HT1080 (cell line): ENCODE measurements at places on chromosomes 7 and 10. TPM values are rescaled to one million over a fixed set of nuclear protein-coding genes. Genes with fewer than 3 reads are reported as not detected.

PCDH15 gene
- 0.14 TPM in 1 of 2 replicates, not detected in the other for total RNA-seq

SVOPL gene
- not detected in 2 replicates for total RNA-seq

MCM10 gene
- total RNA-seq = 49.7 and 51.6 TPM in 2 replicates

COL17A1 gene
- total RNA-seq = 14.2 and 17.7 TPM in 2 replicates

PHYHIPL gene
- not detected in 2 replicates for total RNA-seq

EPHB6 gene
- total RNA-seq = 1.5 and 4.0 TPM in 2 replicates

TRIM50 gene
- total RNA-seq = not detected in 2 replicates

GRM3 gene
- total RNA-seq = not detected in 2 replicates

PPP1R9A gene
- total RNA-seq = 3.8 and 4.3 TPM in 2 replicates

SNX10 gene
- 3.2 and 3.8 TPM in 2 replicates for total RNA-seq

ZDHHC6 gene
- 36.3 and 38.0 TPM in 2 replicates for total RNA-seq

BAMBI gene
- 3.9 and 5.2 TPM in 2 replicates for total RNA-seq

GPR37 gene
- total RNA-seq = 0.79 and 0.80 TPM in 2 replicates

SLC13A1 gene
- not detected in 2 replicates for total RNA-seq

TUBAL3 gene
- total RNA-seq = not detected in 2 replicates

FAM180A gene
- total RNA-seq = not detected in 2 replicates

CPA4 gene
- 25.9 and 29.9 TPM in 2 replicates for total RNA-seq

OIT3 gene
- total RNA-seq = not detected in 2 replicates

ZNF804B gene
- total RNA-seq = not detected in 2 replicates

NUB1 gene
- 57.7 and 59.7 TPM in 2 replicates for total RNA-seq

TMEM176A gene
- not detected in 2 replicates for total RNA-seq

MGAM2 gene
- 0.03 and 0.05 TPM in 2 replicates for total RNA-seq

ARHGAP22 gene
- total RNA-seq = 68.7 and 70.8 TPM in 2 replicates

ERVW-1 gene
- not detected in 2 replicates for total RNA-seq

NFKB2 gene
- total RNA-seq = 17.3 and 18.5 TPM in 2 replicates

GNGT1 gene
- total RNA-seq = not detected in 2 replicates

GBX1 gene
- total RNA-seq = not detected in 2 replicates

SPDYE16 gene
- total RNA-seq = not detected in 2 replicates

PANK1 gene
- 3.8 and 5.0 TPM in 2 replicates for total RNA-seq

RP9 gene
- 33.8 and 34.9 TPM in 2 replicates for total RNA-seq

MOGAT3 gene
- 0.21 TPM in 1 of 2 replicates, not detected in the other for total RNA-seq

ITIH2 gene
- total RNA-seq = not detected in 2 replicates

ZNF425 gene
- total RNA-seq = 0.23 and 0.33 TPM in 2 replicates

CELF2 gene
- total RNA-seq = 9.7 and 9.8 TPM in 2 replicates

SPDYE5 gene
- not detected in 2 replicates for total RNA-seq

CNPY1 gene
- total RNA-seq = not detected in 2 replicates

ZNF273 gene
- total RNA-seq = 2.8 and 3.9 TPM in 2 replicates

CALHM2 gene
- not detected in 2 replicates for total RNA-seq

LBX1 gene
- total RNA-seq = not detected in 2 replicates

PPRC1 gene
- total RNA-seq = 31.8 and 38.3 TPM in 2 replicates

TFPI2 gene
- total RNA-seq = not detected in 2 replicates

SHTN1 gene
- total RNA-seq = 3.9 and 7.1 TPM in 2 replicates

KIF20B gene
- 20.3 and 20.8 TPM in 2 replicates for total RNA-seq

MAGI2 gene
- total RNA-seq = 0.39 and 0.84 TPM in 2 replicates

INA gene
- total RNA-seq = not detected in 2 replicates

SEMA3A gene
- total RNA-seq = 7.9 and 8.6 TPM in 2 replicates

EBF3 gene
- total RNA-seq = not detected in 2 replicates

SAP25 gene
- total RNA-seq = 0.43 and 1.6 TPM in 2 replicates

CNNM2 gene
- 3.6 and 4.7 TPM in 2 replicates for total RNA-seq

FUOM gene
- total RNA-seq = 31.5 and 48.4 TPM in 2 replicates

ABCA13 gene
- total RNA-seq = 1.2 and 1.7 TPM in 2 replicates

ANKRD30A gene
- not detected in 2 replicates for total RNA-seq

CCDC146 gene
- total RNA-seq = 0.40 and 0.42 TPM in 2 replicates

GPR146 gene
- 1.1 and 1.9 TPM in 2 replicates for total RNA-seq

ASIC3 gene
- 0.45 TPM in 1 of 2 replicates, not detected in the other for total RNA-seq

POLR1F gene
- 27.7 and 29.0 TPM in 2 replicates for total RNA-seq

TRPV6 gene
- total RNA-seq = not detected in 2 replicates

FFAR4 gene
- not detected in 2 replicates for total RNA-seq

RAB19 gene
- total RNA-seq = not detected in 2 replicates
